ENCODE measurements at places on chromosomes 2 and 18.

- DNase-seq, result no peak
Measured at GRCh38 chr18:13587937-13588336, 138.4 kb downstream of the FAM210A start.

- no peak for DNase-seq
Measured at GRCh38 chr2:166609183-166609959, 115.3 kb upstream of the SCN7A start.

- DNase-seq, result no peak
Measured at GRCh38 chr2:190999058-190999457, 14.9 kb downstream of the STAT1 start.

GRCh38 chr2:219420687-219421086 lies 2.5 kb downstream of the DES start:
- no peak for DNase-seq

- no peak for DNase-seq
Measured at GRCh38 chr18:69980982-69981804, 33.5 kb upstream of the CD226 start.

GRCh38 chr2:133142087-133142486 lies 426.2 kb downstream of the NCKAP5 start:
- DNase-seq, result no peak

DNA sequence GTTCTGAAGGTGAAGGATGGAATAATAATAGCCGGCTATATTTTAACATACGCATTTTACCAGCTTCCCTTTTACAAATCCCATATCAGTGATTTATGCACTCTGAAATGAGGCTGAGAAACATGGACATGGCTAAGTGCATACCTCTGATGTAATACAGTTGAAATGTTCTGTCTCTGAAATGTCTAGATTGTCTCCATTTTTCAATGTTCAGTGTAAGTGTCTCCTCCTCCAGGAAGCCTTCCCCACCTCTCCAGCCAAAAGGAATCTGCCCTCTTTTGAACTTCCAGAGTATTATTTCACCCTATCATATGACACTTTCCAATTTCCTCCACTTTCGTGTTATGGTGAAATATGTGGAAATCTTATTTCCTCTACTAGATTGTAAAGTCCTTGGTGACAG lies 29.5 kb upstream of the ME2 start:
- no peak for DNase-seq

All from stimulated activated CD8-positive, alpha-beta memory T cell treated with anti-CD3 and anti-CD28 coated beads, Interleukin-2, amount 100 ng/mL, for 1 hour (primary cell).